ENCODE measurements at places on chromosomes 3 and 15. TPM values are rescaled to one million over a fixed set of nuclear protein-coding genes. Genes with fewer than 3 reads are reported as not detected.

The USF3 gene
- 16.8 TPM for total RNA-seq

- no peak for DNase-seq
These were observed at the start of gene MSL2 for GRCh38 chr3:136196064-136196400. Gene MSL2, minus strand, starts transcription at chr3:136196335. Its CDS starts 1,222 bp downstream, at chr3:136195113.

GRCh38 chr3:183298701-183299153 lies 45.7 kb downstream of the B3GNT5 start:
- peak; percentile 38 for DNase-seq

DNA sequence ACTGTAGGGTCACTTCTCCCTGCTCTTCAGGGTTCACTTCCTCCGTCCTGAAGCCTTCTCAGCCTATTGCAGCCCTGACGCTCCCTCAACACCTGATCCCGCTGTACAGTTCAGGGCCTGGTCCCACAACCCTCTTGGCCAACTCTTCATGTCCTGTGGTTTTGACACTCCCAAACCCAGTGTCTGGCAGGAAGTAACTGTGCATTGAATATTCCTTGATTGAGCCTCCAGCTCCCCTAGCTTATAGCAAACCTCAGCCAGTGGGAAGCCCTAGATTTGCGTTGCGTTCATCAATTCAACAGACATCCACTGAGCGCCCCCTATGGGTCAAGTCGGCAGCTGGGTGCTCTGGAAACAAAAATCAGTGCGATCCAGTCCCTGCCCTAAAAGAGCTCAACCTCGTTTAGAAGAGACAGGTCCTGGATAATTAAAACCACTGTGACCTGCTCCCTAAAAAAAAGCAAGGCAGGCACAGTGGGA lies 13.5 kb downstream of the UBAP1L start:
- DNase-seq, result peak; percentile 70

Measured in heart right ventricle (tissue), 16 donors.